SJSA1 (cell line): ENCODE measurements at places on chromosomes 12 and 14.

- H3K27me3 ChIP-seq, result peaks cover 4% of the 10 kb centered on the region; the same call in 1 of the 2 replicates
- no peaks in the 10 kb centered on the region for H3K4me1 ChIP-seq
- no peak for DNase-seq
- H3K27ac ChIP-seq, result no peak overlapping the region
- no peak overlapping the region for H3K4me3 ChIP-seq
Observed at GRCh38 chr12:52521175-52521567, 977 bp upstream of the KRT5 start.

DNA sequence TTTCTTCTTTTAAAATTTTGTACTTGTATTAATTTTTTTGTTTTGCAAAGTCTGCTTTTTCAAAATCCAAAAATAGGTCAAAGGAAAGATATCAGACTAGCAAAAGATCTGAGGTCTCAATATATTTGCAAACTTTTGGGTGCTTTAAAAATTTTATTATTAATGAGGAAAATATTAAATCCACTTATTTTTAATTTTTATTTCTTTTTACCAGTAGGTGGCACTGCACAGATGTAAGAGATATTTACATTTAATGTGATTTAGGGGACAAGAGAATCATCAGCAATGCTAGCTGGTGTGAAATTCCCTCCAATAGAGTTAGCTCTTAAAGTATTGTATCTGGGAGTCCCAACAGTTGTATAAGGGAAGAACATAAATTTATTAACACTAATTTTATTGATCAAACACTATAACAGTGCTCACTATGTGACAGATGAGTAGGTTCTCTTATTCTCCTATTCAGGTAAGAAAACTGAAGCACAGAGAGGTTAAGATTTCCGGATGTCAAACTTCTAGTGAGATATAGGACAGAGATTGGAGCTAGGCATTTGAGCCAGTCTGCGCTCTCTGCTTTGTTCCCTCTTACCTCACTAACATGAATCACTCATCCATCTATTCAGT lies 30.5 kb downstream of the ALX1 start:
- DNase-seq, result no peak
- H3K27me3 ChIP-seq, result no peaks in the 10 kb centered on the region
- H3K27ac ChIP-seq, result no peak overlapping the region
- H3K4me3 ChIP-seq, result no peak overlapping the region
- no peaks in the 10 kb centered on the region for H3K36me3 ChIP-seq

DNA sequence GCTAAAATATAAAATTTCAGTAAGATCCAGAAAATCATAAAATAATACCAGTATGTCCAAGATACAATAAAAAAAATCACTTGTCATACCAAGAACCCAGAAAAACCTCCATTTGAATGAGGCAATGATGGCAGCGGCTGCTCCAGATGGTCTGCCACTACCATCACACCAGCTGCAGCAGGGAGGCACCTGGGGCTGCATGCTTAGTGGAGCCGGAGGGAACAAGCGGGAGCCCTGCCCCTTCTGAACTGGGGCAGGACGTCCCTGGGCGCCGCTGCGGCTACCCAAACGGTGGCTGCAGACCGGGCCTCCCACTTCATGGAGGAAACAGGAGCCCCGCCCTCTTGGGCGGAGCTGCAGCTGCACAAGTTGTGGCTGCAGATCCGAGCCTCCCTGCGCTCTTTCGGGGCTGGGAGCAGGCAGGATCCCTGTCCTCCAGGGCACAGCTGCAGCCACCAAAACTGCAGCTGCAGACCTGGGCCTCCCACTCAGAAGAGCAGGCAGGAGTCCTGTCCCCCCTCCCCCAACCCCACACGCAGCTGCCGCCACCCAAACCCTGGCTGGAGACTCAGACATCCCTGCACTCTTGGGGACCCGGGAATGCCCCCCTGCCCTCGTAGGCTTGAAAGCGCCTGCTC lies 36.1 kb upstream of the OR5AU1 start:
- no peak overlapping the region for H3K27ac ChIP-seq
- H3K4me3 ChIP-seq, result no peak overlapping the region
- peaks cover 6% of the 10 kb centered on the region for H3K4me1 ChIP-seq
- H3K27me3 ChIP-seq, result no peaks in the 10 kb centered on the region
- H3K36me3 ChIP-seq, result no peaks in the 10 kb centered on the region
- DNase-seq, result no peak

DNA sequence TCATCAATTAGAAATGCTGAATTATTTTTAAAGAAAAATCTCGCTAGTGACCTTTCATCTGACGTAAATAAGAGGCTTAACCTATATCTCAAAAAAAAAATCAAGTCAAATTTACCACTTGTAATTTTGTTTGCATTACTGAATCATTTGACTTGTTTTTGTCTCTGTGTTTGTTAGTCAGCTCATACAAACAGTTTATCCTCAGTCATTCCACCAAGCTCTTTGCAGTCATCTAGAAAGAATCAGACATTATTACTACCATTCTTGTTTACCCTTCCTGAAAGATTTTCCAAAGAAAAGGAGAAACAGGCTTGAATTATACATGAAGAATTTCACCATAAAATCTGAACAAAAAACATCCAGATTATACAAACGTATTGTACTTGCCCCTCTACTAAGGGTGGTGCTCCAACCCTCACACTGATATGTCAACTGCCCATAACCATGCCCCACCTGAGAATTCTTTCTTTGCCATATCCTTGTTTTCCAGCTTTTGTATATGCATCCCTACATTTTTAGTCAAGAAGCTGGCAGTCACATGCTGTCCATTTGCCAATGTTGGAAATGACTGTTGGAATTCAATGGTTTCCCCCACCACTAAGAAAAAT lies 257.2 kb downstream of the PAWR start:
- H3K4me1 ChIP-seq, result peaks cover 16% of the 10 kb centered on the region
- no peak for DNase-seq
- H3K4me3 ChIP-seq, result no peak overlapping the region
- no peaks in the 10 kb centered on the region for H3K27me3 ChIP-seq
- no peaks in the 10 kb centered on the region for H3K36me3 ChIP-seq

GRCh38 chr14:81971911-81972310 lies 438.3 kb upstream of the SEL1L start:
- no peaks in the 10 kb centered on the region for H3K27me3 ChIP-seq
- DNase-seq, result no peak
- H3K4me1 ChIP-seq, result no peaks in the 10 kb centered on the region
- no peak overlapping the region for H3K27ac ChIP-seq
- H3K36me3 ChIP-seq, result no peaks in the 10 kb centered on the region

GRCh38 chr12:68114606-68115005 lies 44.9 kb downstream of the IFNG start:
- H3K4me1 ChIP-seq, result no peaks in the 10 kb centered on the region
- no peaks in the 10 kb centered on the region for H3K36me3 ChIP-seq
- no peak overlapping the region for H3K4me3 ChIP-seq
- no peak overlapping the region for H3K27ac ChIP-seq

DNA sequence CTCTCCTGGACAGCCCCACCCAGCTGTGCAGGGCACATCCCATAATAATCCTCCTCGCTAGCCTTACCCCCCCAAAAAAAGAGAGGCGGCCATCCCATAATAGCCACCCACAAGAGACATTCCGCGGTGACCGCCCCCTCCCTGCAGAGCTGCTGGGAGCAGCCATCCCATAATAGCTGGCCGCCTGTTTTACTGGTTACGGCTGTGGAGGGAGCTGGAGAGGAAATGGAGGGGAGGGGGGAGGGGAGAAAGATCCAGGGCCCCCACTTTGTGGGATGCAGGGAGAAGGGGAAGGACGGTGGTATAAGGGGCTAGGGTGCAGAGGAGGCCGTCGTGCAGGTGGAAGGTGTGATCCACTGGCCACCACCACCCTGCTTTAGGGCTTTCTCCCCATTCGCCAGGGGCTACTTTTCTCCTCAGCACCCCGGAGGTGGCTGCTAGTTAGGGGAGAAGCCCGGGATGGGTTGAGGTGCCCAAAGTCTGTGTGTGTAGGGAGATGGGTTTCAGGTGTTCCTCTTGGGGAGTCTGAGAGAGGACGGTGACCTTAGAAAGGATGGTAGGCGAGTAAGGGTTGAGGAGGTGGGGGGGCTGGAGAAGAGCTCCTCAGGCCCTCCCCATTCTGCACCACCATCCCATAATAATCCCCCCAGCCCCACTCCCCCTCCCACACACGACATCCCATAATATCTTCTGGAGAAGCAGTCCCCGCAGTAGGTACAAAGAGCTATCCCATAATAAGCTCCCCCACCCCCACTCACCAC lies 6.0 kb upstream of the CHD4 start:
- H3K4me1 ChIP-seq, result peaks cover 26% of the 10 kb centered on the region
- peak overlapping the region; percentile 15 for H3K4me3 ChIP-seq
- no peaks in the 10 kb centered on the region for H3K36me3 ChIP-seq

DNA sequence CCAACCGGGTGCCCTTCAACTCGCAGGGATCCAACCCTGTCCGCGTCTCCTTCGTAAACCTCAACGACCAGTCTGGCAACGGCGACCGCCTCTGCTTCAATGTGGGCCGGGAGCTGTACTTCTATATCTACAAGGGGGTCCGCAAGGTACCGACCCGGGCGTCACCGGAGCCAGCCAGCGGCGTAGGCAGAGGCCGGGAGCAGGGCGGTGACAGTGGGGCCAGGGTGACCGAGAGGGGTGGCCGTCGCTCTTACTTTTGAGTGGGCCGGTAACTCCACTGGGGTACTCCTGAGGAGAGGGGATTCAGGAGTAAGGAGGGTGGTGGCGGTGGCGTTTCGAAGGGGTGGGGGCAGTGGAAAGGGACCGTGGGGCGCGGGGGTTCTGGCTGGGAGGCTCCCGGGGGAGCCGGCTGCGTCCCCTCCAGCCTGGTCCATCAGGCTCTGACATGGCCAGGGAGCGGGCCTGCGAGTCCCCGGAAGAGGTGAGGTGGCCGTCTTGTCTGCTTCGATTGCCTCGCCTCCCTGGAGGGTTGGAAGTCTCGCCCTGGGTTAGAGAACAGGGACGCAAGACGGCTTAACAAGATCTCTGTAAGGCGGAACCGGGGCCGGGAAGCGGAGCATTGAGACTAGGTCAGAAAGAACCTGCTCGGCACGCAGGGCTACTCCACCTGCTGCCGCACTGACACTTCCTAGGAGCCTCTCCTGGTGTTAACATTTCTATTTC lies 491 bp downstream of the WDR20 start:
- H3K4me3 ChIP-seq, result peak overlapping the region; percentile 80
- no peaks in the 10 kb centered on the region for H3K27me3 ChIP-seq
- peak; percentile 14 for DNase-seq
- H3K27ac ChIP-seq, result peak overlapping the region; percentile 67
